ENCODE measurements at places on chromosomes 3 and 15. TPM values are rescaled to one million over a fixed set of nuclear protein-coding genes. Genes with fewer than 3 reads are reported as not detected.

ZPLD1 gene
- under 0.01 TPM for total RNA-seq

STRIT1 gene
- total RNA-seq = not detected

SNX22 gene
- 0.29 TPM for total RNA-seq

SLC2A2 gene
- not detected for total RNA-seq

ALS2CL gene
- total RNA-seq = 1.1 TPM

NEO1 gene
- 64.2 TPM for total RNA-seq

DNA sequence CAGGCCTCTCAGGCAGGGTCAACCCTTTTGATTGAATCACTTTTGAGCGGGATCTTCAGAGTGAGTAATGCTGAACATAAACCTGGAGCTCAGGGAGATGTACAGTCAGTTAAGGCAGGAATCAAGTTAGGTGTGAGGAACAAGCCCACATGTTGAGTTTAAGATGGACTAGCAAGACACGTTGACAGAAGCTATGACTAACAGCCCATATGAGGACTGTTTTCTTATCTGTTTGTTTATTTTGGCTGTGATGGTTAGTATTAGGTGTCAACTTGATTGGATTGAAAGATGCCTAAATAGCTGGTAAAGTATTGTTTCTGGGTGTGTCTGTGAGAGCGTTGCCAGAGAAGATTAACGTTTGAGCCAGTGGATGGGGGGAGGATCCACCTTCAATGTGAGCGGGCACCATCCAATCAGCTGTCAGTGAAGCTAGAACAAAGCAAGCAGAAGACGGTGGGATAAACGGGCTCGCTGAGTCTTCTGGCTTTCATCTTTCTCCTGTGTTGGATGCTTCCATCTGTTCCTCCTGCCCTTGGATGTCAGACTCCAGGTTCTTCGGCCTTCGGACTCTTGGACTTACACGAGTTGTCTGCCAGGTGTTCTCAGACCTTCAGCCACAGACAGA lies 232.3 kb upstream of the STAC start:
- no peak for DNase-seq

- DNase-seq = peak; percentile 93
These were observed 4.4 kb upstream of the RASA2 start for GRCh38 chr3:141482245-141482922.

- no peak for DNase-seq
These were observed 39.4 kb downstream of the AMOTL2 start for GRCh38 chr3:134334901-134335280.

- DNase-seq = peak; percentile 91
These were observed 5.2 kb downstream of the HRH1 start for GRCh38 chr3:11159421-11159904.

DNA sequence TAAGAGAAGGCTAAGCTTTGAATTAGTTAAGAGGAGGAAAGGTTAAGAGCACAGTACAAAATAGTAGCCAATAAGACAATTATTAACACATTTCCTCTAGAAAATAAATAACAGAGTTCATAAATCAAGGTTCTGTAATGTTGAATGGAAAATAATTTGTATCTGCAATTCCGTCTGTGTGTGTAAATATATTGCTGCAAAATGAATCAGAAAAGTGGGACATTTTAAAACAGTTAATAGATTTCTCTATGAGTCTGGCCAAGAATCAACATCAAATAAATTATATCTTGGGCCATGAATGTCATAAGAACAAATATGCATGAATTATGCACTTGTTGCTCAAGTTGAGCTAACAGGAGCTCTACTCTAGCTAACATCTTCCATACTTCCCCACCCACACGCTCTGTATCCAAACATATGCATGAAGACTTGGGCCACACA lies 14.2 kb upstream of the SUCNR1 start:
- no peak for DNase-seq

DNA sequence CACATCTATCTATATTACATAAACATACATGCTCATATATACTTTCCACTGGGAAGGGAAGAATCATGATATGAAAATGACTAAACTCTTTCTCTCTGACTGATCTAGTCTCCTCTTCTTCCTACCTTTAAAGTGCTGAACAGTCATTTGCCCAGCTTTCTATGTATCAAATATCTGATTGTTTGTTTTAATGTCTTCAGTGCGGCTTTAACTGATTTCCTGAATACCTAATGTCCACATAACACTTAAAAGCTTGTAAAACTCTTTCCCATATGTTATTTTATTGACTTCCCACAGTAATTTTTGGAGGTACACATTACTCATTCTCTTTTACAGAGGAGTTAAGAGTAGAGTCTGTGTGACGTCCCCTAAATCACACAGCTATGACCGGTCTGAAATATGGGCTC lies 28.2 kb downstream of the CPOX start:
- DNase-seq = no peak

GRCh38 chr3:10178892-10179291 lies 14.2 kb downstream of the IRAK2 start:
- DNase-seq = no peak

DNA sequence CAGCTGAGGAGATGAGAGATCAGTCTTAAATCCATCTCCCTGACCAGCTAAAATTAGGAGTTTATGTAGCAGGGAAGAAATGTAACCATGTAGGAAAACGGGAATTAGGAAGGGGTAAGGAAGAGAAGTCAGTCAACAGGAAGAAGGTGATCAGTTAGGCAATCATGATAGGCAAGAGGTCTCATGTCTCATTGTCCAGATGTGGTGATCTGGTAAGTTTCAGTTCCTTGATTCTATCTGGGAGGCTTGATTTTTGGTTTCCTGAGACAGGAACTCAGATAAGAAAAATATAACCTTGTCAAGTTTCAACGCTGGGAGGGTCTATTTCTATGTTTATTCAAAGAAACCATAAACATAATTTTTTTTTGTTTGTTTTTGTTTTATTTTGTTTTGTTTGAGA lies 40.3 kb upstream of the TBC1D5 start:
- no peak for DNase-seq

- no peak for DNase-seq
These were observed 32.1 kb downstream of the GRK7 start for GRCh38 chr3:141795276-141795675.

DNA sequence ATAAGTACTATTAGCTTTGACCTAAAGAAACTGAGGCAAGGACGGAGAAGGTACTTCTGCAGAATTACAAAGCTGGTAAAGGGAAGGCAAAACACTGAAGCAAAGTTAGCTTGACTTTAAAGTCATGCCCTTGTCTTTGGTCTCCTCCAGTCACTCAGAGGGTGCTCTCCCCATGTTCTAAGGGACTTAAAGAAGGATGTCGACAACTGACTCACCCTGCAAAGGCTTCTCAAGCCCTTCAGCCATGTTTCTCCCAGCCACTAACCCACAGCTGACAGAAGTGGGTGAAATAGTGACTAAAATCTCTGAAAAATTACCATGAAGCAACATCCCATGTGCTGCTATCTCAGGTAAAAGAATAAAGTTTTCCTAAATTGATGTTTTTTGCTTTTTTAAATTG lies 46.4 kb downstream of the SUCLG2 start:
- no peak for DNase-seq
